ENCODE measurements at places on chromosomes 3 and 15. TPM values are rescaled to one million over a fixed set of nuclear protein-coding genes. Genes with fewer than 3 reads are reported as not detected.

CYFIP1 gene
- total RNA-seq: 63.9 TPM

RTP3 gene
- total RNA-seq: not detected

ADAMTS7 gene
- total RNA-seq: 5.1 TPM

MYZAP gene
- not detected for total RNA-seq

ARNT2 gene
- total RNA-seq: 9.8 TPM

UCN2 gene
- total RNA-seq: 0.66 TPM

RPL35A gene
- 1,048 TPM for total RNA-seq

SLC38A3 gene
- total RNA-seq: not detected

SEC62 gene
- 49.9 TPM for total RNA-seq

AMOTL2 gene
- 74.6 TPM for total RNA-seq

TERB2 gene
- not detected for total RNA-seq

MUSTN1 gene
- not detected for total RNA-seq

SLC24A5 gene
- not detected for total RNA-seq

NANOGP8 gene
- total RNA-seq: not detected

ZPLD1 gene
- 0.17 TPM for total RNA-seq

CLDN18 gene
- total RNA-seq: not detected

ZNF385D gene
- 0.83 TPM for total RNA-seq

ITGA11 gene
- total RNA-seq: 29.6 TPM

CAPN3 gene
- 1.8 TPM for total RNA-seq

CDCP1 gene
- total RNA-seq: 16.9 TPM

RTP1 gene
- not detected for total RNA-seq

CAMP gene
- total RNA-seq: not detected

MUC20 gene
- total RNA-seq: under 0.01 TPM

LDHAL6B gene
- total RNA-seq: not detected

FSTL1 gene
- total RNA-seq: 309 TPM

PRR23A gene
- not detected for total RNA-seq

MEF2A gene
- 14.9 TPM for total RNA-seq

FAN1 gene
- 20.5 TPM for total RNA-seq

LEKR1 gene
- total RNA-seq: 0.26 TPM

EPHA3 gene
- 0.99 TPM for total RNA-seq
